ENCODE measurements at places on chromosomes 11 and 22. TPM values are rescaled to one million over a fixed set of nuclear protein-coding genes. Genes with fewer than 3 reads are reported as not detected.

The TRPM5 gene
- 0.32 TPM for total RNA-seq

The SCGB2A2 gene
- total RNA-seq, result not detected

The OR2AG2 gene
- total RNA-seq, result 0.14 TPM

The OR4C15 gene
- not detected for total RNA-seq

The OR51T1 gene
- total RNA-seq, result not detected

The GTSE1 gene
- 1.5 TPM for total RNA-seq

The F2 gene
- not detected for total RNA-seq

The GAL3ST1 gene
- total RNA-seq, result not detected

The MMP12 gene
- total RNA-seq, result not detected

The POU2F3 gene
- 0.11 TPM for total RNA-seq

The IGF2 gene
- 41.8 TPM for total RNA-seq

The CHADL gene
- total RNA-seq, result 5.6 TPM

The ADORA2A gene
- total RNA-seq, result 5.6 TPM

The LAYN gene
- 4.3 TPM for total RNA-seq

The DGCR6 gene
- total RNA-seq, result 0.81 TPM

The KRTAP5-11 gene
- total RNA-seq, result not detected

The TMEM109 gene
- total RNA-seq, result 96.3 TPM

The ACTN3 gene
- total RNA-seq, result not detected

The SCN4B gene
- 13.9 TPM for total RNA-seq

The CTSC gene
- total RNA-seq, result 154 TPM

The BMAL1 gene
- total RNA-seq, result 80.3 TPM

The UPK3A gene
- not detected for total RNA-seq

The UBQLNL gene
- 1.4 TPM for total RNA-seq

The ZW10 gene
- 4.1 TPM for total RNA-seq

The C11orf87 gene
- total RNA-seq, result 0.14 TPM

The C11orf65 gene
- 2.4 TPM for total RNA-seq

The CASP5 gene
- total RNA-seq, result 0.41 TPM

The EHF gene
- 0.43 TPM for total RNA-seq

The ARHGEF17 gene
- 12.9 TPM for total RNA-seq

The INS gene
- not detected for total RNA-seq

The ZFPL1 gene
- 34.5 TPM for total RNA-seq

The TMEM134 gene
- 257 TPM for total RNA-seq

The TNNI2 gene
- not detected for total RNA-seq

The MS4A6E gene
- not detected for total RNA-seq

The OR4A16 gene
- not detected for total RNA-seq

The NRIP3 gene
- 17.7 TPM for total RNA-seq

The LPXN gene
- total RNA-seq, result 11.6 TPM

The DYNC2H1 gene
- 14.9 TPM for total RNA-seq

The UPB1 gene
- total RNA-seq, result 2.2 TPM

The NXPE4 gene
- not detected for total RNA-seq

The KCNA4 gene
- 3.2 TPM for total RNA-seq

The JAML gene
- 1.8 TPM for total RNA-seq

The BIK gene
- total RNA-seq, result 2.1 TPM

The PARVA gene
- 43.7 TPM for total RNA-seq

The HSPB2 gene
- 0.91 TPM for total RNA-seq

The FAM180B gene
- total RNA-seq, result not detected

The SLC37A2 gene
- 134 TPM for total RNA-seq

All from adrenal gland (tissue), 19 donors.